Activated CD8-positive, alpha-beta memory T cell treated with anti-CD3 and anti-CD28 coated beads for 4 hours (primary cell): ENCODE measurements at places on chromosomes 6 and 20.

GRCh38 chr6:150723857-150724256, 124.2 kb downstream of the PLEKHG1 start:
- no peak for DNase-seq

DNA sequence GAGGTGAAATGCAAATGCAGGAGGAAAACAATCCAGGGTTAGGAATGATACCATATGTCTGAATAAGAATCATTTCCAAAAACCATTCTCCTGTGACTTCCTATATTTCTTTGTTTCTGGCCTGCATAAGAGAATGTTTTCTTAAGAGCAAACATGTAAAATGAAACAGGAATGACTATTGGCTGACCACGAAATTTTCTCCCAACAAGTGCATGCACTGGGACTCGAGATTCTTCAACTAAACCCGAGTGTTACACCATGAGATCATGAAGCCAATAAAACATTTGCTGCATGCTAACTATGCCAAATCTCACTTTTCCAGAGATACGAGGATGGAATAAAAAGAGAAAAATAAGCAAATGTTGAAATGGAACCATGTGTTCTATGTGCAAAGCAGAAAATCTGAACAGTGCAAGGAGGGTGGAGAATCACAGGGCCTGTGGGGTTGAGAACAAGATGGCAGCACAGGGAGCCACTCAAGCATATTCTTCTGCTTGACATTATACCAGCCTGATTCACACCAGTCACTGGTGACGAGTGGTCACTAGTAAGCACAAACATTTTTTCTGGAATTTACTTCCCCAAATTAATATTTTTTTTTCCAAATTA, 212.2 kb upstream of the FOXA2 start:
- no peak for DNase-seq

DNA sequence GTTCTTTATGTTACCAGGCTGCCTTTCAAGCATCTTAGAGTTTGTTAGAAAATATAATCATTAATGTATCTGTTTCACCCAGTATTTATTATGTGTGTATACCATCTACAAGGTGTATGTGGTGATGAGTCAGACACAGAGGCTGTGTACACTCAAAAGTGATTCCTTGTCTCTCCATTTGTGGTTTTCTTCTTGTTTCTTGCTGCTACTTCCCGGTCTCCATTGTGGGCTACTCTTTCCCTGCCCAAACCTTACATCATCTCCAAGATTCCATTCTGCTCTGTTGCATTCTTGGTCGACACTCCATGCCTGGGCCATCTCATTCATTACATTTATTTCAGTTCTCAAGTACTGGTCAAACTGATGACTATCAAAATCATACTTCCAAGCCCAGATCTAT, 182.2 kb upstream of the STXBP5 start:
- no peak for DNase-seq

- no peak for DNase-seq
Measured at GRCh38 chr6:16205377-16206144, 32.8 kb upstream of the GMPR start.

DNA sequence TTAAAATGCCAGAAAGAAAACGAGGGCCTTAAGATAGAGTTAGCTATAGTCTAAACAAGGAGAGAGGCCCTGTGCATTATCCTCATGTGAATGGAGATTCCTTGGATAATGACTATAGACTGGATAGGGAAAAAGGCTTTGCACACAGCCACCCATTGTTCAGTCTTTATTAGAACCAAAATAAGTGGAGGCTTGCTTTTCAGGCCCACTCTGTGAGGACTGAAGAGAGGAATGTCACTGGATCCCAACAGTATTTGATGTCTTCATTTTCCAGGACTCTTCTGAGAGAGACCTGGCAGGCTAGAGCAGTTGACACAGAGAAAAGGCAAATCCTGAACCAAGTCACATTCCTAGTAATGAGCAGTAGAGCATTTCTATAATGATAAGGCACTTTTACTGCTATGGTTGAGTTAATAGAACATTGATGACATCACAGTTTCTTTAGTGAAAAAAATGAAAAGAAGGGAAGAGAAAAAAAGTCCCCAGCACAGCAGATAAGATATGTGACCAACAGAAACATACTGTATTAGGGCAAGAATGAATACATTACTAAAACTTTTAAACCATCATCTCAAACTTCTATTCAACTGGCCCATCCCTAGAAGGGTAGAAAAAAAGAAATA, 315.1 kb downstream of the EPHA7 start:
- no peak for DNase-seq

DNA sequence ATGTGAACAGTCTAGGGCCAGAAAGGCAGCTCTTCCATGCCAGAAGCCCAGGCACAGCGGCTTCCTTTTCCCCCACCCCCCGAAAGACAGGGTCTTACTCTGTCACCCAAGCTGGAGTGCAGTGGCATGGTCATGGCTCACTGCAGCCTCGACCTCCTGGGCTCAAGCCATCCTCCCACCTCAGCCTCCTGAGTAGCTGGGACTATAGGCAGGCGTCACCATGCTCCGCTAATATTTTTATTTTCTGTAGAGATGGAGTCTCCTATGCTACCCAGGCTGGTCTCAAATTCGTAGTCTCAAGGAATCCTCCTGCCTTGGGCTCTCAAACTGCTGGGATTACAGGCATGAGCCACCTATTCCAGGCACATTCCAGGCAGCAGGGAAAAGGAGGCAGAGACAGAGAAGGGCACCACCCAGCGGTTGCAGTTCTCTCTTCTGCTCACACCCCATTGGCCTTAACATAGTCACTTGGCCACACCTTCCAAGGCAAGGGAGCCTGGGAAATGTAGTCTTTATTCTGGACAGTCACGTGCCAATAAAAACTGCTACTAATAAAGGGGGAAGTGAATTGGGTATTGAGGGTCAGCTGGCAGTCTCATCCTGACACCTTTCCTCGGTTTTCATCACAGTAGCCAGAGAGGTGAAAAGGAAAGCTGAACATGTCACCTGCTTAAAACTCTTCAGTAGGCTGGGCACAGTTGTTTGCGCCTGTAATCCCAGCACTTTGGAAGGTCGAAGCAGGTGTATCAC, 205.9 kb downstream of the ZMYND8 start:
- DNase-seq = no peak

GRCh38 chr20:709423-709822, 33.8 kb upstream of the SCRT2 start:
- no peak for DNase-seq

GRCh38 chr6:118801257-118801656, 92.7 kb upstream of the ASF1A start:
- DNase-seq = no peak

DNA sequence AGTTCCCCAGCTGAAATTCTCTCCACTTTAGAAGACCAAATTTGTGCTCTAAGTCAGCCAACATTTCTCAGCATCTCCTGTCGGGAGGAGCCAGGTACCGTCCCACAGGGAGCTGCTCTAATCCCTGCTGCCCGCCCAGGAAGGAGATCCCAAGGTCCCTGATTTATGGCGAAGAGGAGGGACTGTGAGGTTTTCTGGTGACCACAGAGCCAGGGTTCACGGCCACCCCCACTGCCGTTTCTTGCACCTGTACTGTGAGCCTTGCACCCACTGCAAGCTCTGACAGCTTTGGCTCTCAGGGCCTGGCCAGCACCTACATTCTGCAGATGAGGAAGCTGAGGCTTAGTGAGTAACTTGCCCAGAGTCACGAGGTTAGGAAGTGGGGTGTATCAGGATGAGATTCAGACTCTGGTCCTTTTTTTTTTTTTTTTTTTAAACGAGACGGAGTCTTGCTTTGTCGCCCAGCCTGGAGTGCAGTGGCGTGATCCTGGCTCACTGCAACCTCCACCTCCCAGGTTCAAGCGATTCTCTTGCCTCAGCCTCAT, 34.9 kb downstream of the FOXC1 start:
- DNase-seq = no peak

DNA sequence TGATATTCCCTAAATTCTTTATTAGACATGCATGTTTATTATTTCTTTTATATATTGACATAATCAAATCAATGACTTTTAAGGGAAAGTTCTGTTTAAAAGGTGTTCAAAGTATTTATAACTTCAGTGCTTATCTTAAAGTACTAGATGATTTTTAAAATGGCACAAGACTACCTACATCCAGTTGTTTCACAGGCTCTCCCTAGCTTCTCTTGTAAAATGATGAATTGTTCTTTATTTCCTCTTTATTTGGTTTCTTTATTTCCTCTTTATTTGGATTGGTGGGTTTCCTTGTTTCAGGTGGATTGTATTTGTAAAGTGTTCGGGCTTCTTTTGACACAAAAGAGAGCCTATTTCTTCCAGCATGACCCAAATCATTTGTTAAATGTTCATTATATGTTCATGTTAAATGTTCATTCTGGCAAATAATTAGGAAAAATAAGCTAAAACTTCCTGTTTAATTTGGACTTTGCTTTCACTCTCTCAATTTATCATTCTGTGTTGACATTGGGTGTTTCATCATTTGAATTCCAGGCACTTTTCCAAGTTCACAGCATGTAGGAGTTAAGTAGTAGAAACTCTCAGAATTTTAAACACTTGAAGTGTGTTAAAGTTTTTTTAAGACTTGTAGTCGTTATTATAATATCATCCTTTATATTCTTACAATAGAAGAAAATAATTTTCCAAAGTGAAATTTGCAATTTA, 24.6 kb downstream of the MLIP start:
- no peak for DNase-seq

GRCh38 chr6:131683479-131683878, 17.7 kb downstream of the OR2A4 start:
- no peak for DNase-seq

DNA sequence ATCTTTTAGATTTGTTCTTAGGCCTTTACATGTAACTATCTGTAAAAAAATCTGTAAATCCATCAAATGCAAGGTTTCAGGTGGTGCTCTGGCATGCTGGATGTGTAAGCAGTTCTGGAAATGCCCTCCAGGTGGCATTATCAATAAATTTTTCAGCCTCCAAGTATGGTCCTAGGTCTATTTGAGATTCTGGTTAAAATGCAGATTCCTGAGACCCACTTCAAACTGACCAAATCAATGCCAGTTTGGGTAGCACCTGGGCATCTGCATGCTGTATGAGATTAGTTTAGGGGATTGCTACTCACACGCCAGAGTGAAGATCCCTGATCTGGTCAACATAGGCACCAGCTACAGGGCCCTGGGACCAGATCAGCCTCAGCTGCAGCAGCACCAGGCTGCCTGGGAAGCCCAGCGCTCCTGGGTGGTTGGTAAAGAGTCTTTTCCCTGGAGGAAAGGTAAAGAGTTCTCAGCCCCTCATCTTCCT, 507.3 kb upstream of the CITED2 start:
- DNase-seq = no peak

DNA sequence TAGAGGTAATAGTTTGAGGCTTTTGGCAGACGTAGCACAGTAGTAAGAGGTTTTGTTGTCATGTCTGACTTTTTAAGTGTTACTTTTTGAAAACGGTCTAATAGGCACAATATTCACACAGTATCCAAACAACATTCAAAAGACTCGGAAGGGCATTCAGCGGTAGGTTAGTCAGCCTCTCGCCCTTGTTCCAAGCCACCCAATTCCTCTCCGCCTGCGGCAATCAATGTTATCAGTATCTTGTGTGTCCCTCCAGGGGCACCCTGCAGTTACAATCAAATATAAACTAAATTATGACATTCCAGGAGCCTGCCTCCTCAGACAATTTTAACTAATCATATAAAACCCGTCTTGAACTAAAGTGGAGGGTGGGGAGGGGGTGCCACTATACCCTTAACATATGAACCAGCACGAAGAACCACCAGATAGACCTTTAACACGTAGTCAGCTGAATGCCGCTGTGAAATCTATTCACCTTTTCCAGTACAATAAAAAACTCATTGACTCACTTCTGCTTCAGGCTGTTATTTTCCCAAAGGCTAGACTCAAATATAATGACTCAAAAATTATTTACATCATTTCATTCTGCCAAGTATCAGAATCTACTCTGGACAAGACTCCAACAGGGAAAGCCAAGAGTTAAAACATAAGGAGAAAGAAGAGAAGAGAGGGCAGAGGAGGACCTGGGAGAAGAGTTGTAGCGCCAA, 1.6 kb downstream of the TENT5A start:
- no peak for DNase-seq

DNA sequence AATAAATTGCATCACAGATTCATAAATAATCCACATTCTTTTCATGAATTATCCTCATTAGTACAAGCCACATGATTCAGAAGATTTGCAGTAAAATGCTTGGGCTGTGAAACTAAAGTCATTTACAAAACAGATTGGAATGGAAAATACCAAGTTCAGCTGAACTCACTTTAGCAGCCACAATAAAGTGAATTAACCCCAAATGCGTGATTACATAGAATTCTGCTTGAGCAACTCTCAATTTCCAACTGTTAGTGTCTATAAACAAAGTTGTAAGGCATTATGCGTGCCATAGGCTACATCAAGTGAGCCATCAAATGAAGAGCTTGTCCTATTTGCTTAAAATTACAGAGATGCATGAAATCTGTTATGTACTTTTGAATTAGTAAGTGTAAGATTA, 60.4 kb upstream of the GFRAL start:
- DNase-seq = no peak

- no peak for DNase-seq
Measured at GRCh38 chr6:121453191-121453590, 17.7 kb downstream of the GJA1 start.

- DNase-seq = no peak
Measured at GRCh38 chr20:39983655-39984054, 705.4 kb downstream of the MAFB start.

DNA sequence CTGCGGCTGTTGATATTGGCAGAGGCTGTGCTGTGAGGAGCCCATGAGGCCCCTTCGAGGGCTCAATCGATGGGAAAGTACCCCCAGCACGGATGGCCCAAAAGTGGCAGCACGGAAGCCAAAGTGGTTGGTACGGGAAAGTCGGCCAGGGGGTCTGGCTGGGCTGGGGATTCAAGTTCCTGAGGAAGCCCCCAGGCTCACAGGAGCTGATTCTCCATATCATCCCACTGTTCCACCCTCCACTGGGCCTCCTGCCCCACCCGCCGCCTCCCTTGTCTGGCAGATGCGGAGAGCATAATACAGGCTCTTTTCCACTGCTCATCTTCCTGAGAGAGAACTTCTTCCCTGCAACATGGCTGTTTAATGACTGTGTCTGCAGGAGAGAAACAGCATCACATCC, 217.8 kb upstream of the CST7 start:
- DNase-seq = no peak

GRCh38 chr6:30411515-30412207, 66.7 kb downstream of the RPP21 start:
- peak; percentile 25 for DNase-seq

GRCh38 chr6:46677314-46677654, 10.4 kb upstream of the TDRD6 start:
- DNase-seq = no peak
